Astrocyte of the cerebellum (primary cell): ENCODE measurements at places on chromosomes 13 and 19.

- DNase-seq = no peak
Observed at GRCh38 chr19:17391371-17392151, 2.4 kb downstream of the CCDC194 start.

DNA sequence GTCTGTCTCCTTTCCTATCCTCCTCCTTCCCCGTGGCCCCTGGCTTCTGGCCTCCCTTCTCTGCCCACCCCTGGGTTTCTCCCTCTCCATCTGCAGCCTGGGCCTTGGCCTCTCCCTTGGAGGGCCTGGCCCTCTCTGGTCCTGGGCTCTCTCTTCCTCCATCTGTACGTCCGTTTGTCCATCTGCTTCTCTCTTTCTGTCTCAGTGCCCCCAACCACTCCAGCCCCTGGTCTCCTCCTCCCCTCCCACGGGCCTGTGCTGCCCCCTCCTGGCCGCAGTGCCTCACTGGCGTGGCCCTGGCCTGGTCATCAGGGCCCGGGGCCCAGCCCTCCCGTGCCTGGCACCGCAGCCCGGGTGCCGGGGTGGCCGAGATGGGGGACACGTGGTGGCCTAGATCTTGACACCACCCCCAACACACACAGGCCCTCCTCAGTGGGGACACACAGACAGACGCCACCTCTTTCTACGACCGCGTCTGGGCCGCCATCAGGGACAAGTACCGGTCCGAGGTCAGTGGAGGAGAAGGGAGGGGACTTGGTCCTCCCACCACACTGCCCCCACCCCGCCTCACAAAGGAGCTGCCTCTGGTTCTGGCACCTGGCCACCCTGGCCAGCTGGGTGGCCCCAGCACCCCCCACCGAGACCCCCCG is 11.3 kb downstream of the PRKCSH start:
- DNase-seq = no peak

DNA sequence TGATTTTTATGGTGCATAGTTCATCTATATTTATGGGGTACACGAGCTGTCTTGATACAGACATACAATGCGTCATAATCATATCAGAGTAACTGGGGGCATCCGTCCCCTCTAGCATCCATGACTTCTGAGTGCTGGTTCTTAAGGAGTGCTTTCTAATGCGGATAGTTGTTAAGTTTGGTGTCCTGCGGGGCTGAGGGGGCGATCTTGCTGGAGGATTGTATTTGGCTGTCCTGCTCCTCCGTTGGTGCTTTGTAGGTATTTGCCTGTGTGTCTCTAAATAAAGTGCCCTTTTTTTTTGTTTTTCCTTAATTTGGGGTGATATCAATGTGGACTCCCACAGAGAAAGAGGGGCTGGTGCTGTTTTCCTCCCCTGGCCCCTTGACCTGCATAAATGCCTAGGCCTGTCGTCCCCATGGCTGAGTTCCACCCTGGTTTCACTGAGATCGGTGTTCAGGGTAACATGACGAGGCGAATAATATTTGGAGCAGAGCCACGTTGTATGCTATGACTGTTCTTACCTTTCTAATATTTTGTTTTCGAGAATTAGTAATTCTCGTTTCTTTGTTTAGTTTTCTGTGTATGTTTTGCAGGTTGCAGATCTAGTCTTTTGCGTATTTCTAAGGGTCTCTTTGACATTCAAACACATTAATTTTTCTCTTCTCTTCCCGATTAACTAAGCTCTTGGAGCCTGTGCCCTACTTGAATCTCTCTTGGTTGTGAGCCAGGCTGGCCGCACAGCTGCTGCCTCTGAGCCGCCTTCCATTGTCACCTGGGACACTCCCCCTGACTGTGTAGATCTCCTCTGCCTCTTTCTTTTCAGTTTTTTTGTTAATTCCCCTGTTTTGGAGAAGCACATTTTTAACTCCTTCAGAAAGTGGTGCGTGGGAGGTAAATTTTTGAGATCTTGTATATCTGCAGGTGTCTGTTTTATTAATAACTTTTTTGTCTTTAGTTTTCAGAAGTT is 100.3 kb downstream of the ARHGEF7 start:
- DNase-seq = no peak

DNA sequence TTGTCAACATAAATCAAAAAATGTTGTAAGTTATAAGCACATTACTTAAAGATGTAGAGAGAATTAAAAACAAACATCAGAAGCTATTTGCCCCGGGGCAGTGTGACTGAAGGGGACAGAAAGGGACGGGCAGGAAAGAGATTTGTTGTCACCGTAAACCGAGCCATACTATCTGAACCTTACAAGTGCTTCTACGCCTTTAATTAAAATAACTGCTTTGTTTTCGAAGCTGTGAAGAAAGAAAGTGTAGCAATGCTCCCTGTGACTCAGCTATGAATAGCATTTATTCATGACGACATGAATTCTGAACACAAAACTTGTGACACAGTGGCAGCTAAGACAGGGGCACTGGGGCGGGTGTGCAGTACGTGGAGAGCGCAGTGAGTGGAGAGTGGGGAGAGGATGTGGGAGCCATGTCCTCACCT is 30.0 kb downstream of the ZNF787 start:
- no peak for DNase-seq

GRCh38 chr19:46850228-46851203 is at the start of gene AP2S1:
TSS of gene AP2S1 (minus strand) at chr19:46850846. CDS start at chr19:46850766, 80 bp downstream.
- peak; percentile 99 for DNase-seq

DNA sequence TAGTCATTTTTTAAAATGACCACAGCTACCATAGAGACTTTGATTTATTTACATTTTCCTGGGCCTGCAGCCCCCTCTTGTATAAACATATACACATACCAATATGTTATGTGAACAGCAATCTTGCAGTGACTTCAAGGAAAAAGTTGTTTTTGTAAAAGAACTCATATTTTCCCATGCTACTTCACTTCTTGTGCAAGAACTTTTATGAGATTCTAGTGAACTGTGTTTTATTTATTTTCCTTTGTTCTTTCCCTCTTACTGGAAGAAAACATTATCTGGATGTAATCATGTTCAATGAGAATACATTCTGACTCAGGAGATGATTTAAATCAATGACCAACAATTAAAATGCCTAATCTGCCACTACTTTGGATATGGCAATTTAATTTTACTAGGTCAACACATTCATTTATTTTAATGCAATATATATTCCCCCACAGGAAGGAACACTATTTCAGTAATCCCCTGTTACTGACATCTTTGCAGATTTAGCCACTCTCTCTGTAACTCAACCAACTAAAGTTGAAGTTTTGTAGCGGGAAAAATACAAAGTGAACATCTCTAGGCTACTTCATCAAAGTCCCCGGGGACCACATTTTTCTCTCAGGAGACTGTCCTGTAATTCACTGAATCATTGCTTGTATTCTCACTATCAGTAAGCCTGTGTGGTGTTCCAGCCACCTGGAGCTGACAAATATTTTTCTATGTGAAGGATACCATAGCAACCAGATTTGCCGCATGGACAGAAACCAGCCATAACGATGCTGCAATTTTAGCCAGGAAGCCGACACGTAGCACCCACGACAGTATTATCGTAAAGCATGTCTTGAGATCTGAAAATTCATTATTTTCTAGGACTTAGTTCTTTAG is 90.5 kb downstream of the STARD13 start:
- DNase-seq = peak; percentile 88

GRCh38 chr13:65414187-65414586 is 1815.9 kb downstream of the PCDH9 start:
- no peak for DNase-seq

DNA sequence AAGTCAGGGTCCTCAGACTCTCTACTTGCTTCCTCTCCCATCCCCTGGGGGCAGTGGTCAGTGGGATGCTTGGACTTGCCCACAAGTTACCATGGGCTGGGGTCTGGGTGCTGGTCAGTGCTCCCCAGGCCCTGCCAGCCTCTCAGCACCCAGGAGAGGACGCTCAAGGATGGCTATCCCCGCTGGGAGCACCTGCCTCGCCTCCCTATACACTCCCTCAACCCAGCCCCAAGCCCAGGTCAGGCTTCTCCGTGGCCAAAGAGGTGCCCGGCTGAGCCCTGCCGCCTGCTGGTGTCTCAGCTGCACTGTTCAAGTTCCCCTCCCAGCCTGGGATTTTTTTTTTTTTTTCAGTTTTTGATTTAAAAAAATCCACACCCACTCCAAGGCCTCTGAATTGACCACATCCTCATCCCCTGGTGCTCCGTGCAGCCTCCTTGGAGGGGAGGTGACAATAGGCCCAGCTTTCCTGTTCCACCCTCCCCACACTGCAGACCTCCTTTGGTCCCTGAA is 10.8 kb downstream of the F2RL3 start:
- DNase-seq = no peak

GRCh38 chr19:8608941-8609278 is 1.6 kb downstream of the ADAMTS10 start:
- DNase-seq = no peak

DNA sequence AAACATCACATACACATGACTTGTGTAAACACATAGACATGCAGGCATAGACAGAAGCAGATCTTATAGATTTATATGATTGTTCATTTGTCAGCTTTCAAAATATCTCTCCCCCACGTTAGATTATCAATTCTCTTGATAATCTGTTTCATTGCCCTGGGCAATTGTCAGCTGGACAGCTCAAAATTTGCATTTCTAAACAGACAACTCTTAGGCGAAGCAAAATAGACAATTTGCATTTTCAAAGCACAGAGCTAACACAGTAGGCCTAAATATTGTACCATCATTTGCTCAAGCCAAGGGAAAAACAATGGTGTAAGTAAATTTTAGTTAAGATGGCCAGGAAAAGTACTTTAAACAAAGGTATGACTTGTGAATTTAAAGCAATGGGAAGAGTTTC is 24.0 kb upstream of the KBTBD6 start:
- no peak for DNase-seq

DNA sequence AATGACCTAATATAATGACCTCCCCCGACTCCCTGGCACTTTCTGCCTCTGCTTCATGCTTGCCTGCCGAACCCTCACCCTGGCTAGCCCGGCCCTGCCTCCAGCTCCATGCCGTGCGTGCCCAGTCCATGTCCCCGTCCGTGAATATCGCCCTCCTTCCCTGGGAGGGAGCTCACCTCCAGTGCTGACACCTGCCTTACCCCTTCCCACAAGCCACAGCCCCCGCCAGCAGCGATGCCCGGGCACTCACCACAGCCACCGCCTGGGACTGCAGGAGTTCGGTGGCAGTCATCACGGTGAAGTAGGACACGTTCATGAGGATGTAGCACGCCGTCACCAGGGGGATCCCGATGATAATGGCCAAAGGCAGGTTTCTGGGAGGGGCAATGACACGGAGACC is 10.0 kb downstream of the SLC7A9 start:
- no peak for DNase-seq

DNA sequence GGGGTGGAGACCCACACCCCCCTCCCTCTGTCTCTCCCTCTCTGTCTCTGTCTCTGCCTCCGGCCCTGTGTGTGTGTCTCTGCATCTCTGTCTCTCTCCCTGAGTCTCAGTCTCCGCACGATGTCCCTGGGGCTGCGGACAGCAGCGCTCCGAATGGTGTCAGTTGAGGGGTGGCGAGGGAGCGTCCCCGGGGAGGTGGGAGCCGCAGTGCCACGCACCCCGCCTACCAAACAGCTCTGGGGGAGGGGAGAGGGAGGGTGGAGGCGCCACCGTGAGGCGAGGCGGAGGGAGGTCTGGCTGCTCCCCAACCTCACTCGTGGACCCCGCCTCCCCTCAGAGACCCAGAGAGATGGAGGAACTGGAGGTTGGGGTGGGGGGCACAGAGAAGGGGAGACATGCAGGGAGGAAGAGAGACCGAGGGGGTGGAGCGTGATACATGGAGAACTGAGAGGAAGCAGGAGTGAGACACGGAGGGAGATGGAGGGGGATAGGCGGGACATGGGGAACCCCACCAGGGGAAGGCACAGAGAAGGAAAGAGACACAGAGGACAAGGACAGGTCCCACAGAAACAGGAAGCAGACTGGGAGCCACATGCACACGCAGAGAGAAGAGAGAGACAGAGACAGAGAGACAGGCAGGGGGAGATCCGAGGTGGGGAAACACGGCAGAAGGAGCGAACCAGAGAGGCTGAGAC is 7.2 kb downstream of the ERFL start:
- no peak for DNase-seq

DNA sequence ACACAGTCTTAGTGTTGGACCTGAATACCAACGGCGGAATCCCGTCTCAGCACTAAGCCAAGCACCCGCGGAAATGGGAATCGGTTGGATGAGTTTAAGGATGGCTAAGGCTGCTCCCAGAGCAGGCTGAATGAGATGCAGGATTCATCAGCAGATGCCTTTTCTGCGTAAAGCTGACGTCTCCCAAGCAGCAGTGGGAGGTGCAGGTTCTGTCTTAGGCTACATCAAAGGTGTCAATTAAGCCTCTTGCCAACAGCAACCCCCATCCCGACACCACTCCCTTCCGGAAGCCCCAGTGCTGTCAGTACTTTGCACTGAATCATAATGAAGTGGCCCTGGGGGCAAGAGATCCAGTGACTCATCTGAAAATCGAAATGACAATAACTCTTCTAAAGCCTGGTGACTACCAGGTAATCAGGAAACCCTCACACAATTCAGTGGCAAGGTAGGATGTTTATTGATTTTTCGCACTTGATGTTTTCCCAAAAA is 275.6 kb downstream of the DCLK1 start:
- DNase-seq = no peak

GRCh38 chr19:43606569-43607229 is 5.2 kb upstream of the SRRM5 start:
- DNase-seq = no peak

DNA sequence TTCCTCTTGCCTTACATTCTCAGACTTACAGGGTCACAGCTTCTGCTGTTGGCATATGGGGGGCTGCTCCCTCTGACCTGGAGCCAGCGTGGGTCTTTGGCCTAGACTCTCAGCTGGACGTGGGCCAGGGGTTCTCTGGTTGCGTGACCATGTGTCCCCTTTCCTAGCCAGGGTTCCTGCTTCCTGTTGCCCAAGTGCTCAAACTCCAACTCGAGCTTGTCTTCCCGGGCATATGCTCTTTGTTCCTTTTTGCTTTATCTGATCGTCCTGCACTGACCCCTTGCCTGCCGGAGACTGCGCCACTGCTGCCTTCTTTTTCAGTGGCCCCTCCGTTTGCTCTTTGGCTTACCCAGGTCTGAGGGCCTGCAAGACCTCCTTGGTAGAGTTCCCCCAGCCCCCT is 25.3 kb upstream of the GPR183 start:
- DNase-seq = no peak

- DNase-seq = no peak
Observed at GRCh38 chr19:33133438-33134031, 1.6 kb downstream of the WDR88 start.

DNA sequence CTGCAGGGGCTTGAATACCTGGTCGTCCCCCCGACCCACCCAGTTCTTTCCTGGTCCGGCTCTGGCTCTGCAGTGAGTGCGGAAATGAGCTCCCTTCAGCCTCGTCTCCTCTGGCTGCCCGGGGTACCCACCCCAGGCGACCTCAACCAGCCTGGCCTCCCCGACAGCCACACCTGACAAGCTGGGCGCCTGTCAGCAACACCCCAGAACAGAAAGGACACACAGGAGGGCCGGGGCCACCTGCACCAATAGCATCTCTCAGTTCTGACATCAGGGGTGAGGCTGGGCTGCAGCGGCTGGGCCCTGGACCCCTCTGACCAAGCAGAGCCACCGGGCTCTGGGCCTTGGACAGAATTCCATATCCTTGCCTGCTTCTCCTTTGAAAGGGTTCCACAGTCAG is 19.7 kb downstream of the SUGP1 start:
- DNase-seq = no peak

- no peak for DNase-seq
Observed at GRCh38 chr19:45076029-45076850, at the start of gene ZNF296. TSS of gene ZNF296 (minus strand) at chr19:45076478. CDS start at chr19:45076373, 105 bp downstream.

GRCh38 chr13:32243695-32244094 is 71.5 kb downstream of the ZAR1L start:
- no peak for DNase-seq
